ENCODE measurements at places on chromosomes 12 and 14.

- DNase-seq, result no peak
These were observed 23.0 kb downstream of the KLRK1 start for GRCh38 chr12:10366875-10367274.

- DNase-seq, result no peak
These were observed 76.9 kb upstream of the SRSF5 start for GRCh38 chr14:69690042-69690441.

DNA sequence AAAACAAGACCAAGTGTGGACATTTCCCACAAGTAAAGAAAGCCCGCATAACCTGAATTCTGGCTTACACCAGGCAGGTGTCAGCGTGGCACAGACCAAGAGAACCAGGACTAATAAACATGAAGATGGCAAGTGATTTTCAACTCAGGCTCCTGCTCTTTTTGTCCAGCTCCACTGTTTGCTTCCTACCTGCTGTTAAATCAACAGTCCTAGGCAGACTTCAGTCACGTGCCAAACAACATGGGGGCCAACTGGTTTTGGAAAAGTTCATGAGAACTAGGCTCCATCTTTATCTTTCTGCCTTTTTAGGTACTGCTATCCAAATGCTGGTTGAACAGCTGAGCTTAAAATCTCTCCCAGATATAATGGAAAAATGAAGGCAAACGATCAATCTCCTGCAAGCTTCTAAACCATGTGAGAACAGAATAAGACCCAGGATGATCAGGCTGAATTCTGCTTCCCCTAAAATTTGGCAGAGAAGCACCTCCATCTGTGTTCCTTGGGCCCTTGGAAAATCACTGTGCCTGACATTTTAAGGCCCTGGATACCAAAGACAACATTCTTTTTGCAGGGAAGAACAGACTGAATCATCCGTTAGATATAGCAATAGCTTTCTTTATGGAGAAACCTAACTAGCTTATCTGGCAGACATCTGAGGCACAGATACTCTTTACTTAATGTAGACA lies 215.6 kb upstream of the USP15 start:
- no peak for DNase-seq

DNA sequence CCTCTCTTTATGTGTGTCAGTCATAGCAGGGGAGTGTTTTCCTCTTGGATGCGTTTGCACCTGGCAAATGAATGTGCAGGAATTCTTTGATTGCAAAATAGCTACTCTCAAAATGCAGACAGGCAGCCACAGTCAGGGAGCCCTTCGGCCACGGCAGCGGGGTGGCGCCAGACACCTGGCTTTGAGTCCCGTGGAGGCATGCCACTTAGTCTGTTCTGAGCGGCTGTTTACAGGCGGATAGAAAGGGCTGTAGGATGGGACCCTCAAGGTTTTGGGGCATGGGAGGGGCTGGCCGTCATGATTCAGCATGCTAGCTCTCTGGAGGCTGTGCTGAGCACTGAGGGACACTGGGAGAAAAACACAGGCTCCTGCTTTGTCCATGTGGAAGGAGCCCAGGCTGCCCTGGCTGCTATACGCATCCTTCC lies 117.1 kb downstream of the SLC25A47 start:
- DNase-seq, result no peak

DNA sequence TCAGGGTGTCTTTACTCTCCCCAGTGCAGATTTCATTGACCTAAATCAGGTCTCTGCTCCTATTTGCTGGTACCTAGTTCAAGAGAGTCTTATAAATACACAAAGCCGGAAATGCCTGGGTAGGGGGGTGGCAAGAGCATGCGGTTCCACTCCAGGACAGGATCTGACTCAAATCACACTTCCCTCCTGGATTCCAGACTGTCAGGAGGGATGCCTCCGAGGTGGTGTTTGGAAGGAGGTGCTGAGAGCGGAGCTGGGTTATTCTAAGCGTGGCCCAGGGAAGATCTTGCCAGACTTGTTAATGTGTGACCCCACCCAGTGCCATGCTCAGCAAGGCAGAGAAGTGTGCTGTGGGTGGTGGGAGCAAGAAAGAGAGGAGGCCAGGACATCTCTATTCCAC lies 49.8 kb downstream of the B4GALNT3 start:
- no peak for DNase-seq

DNA sequence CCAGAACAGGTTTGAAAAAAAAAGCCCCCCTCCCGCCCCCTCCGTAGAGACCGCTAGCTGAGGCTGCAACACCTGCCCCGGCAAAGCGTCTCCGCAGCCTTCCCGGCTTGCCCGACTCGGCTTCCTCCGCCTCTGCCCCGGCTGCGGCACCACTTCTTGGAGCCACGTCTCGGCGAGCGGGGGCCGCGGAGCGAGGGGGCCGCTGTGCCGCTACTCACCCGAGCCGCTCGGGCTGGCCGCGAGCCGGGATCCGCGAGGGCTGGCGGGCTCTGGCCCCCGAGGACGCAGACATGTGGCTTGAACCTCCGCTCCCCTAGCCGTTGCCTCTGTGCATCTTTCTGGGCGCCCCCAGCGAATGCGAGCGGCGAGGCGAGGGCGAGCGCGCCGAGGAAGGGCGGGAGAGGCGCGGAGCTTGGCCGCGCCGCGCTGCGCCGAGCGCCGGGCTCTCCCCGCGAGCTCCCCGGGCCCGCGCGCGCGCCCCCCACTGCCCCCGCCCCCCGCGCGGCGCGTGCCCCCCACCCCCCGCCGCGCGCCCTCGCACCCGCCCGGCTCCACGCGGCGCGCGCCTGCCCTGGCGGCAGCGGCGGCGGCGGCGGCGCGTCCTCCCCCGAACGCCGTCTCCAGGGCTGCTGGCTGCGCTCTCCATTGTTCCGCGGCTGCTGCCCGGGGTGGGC lies 249.5 kb downstream of the APAF1 start:
- no peak for DNase-seq

DNA sequence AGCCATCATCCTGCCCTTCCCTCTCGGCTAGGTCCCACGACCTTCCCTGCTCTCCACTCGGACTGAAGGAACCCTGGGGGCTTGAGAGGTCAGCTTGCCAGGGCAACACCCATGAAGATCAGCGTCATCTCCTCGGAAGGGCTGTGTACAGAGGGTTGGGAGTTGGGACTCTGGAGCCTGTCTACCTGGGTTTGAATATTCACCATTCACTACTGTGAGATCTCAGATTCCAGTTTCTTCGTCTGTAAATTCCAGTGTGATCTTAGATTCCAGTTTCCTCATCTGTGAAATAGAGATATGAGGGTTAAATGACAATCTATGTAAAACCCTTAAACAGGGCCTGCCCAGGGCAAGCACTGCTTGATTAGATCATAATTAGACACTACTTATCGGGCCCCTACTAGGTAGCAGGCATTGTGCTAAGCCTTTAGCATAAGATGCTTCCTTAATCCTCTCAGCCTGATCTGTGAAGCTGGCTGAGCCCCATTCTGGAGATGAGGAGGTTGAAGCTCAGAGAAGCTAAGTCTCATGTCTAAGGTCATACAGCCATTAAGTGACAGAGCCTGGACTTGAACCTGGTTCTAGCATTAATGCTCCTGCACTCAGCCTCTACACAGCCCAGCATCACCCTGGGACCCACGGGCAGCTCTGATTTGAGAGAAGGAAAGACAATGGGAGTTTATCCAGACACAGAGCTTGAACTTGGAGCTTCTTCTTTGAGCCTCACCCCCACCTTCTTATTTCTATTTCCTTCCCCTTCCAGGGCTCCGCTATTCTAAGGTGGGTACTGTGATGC lies 612 bp upstream of the ZDHHC22 start:
- no peak for DNase-seq

GRCh38 chr14:95493503-95493902 lies 22.9 kb downstream of the SYNE3 start:
- DNase-seq, result no peak

GRCh38 chr12:115303723-115304309 lies 619.8 kb upstream of the TBX3 start:
- DNase-seq, result no peak

DNA sequence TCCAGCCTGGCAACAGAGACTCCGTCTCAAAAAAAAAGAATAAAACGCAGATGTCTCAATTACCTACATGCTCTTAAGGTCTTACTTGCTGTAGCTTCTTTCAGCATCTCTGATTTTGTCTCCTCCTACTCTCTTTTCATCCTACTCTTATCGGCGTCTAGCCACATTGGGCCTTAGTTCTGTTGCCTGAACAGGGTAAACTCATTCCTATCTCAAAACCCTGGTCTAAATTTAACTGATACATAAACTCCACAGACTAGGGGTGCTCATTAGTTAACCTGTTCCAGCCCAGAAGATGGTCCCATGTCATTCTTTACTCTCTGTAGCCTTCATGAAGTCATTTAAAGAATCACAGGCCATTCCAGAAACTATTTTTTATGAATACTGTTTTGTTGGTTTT lies 33.6 kb downstream of the EXD2 start:
- no peak for DNase-seq

- DNase-seq, result no peak
These were observed 5.8 kb downstream of the SLC22A17 start for GRCh38 chr14:23346693-23347405.

- DNase-seq, result no peak
These were observed 292.3 kb downstream of the RAD51B start for GRCh38 chr14:68111853-68112270.

- DNase-seq, result no peak
These were observed 56.0 kb upstream of the HECTD1 start for GRCh38 chr14:31263485-31264133.

DNA sequence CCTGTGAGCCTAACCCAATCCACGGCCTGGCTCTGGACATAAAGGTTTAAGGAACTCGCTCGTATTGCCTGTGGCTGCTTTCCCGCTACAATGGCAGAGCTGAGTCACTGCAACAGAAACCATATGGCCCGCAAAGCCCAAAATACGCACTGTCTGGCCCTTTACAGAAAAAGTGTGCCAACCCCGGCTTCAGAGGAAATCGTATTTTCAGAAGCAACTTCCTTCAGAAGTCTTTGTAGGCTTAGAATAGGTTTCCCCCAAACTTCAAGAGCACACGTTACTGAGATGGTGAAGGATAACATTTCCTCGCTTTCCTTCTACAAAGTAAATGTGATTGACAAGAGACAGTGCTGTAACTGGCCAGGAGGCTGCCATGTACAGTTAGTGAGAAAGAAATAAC lies 34.8 kb upstream of the TESC start:
- DNase-seq, result no peak

GRCh38 chr14:74547331-74547927 lies 53.9 kb downstream of the ISCA2 start:
- no peak for DNase-seq

GRCh38 chr12:91017511-91018263 lies 12.9 kb upstream of the EPYC start:
- no peak for DNase-seq

DNA sequence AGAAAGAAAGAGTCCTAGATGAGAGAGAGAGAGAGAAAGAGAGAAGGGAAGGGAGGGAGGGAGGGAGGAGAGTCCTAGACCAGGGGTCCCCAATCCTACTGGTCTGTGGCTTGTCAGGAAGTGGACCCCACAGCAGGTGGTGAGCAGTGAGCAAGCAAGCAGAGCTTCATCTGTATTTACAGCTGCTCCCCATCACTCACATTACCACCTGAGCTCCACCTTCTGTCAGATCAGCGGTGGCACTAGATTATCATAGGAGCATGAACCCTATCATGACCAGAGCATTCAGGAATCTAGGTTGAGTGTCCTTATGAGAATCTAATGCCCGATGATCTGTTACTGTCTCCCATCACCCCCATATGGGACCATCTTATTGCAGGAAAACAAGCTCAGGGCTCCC lies 39.2 kb upstream of the AMN1 start:
- DNase-seq, result no peak

GRCh38 chr12:27927347-27927746 lies 45.2 kb downstream of the PTHLH start:
- no peak for DNase-seq

- DNase-seq, result no peak
These were observed 745.7 kb downstream of the DIO2 start for GRCh38 chr14:79465651-79466050.

DNA sequence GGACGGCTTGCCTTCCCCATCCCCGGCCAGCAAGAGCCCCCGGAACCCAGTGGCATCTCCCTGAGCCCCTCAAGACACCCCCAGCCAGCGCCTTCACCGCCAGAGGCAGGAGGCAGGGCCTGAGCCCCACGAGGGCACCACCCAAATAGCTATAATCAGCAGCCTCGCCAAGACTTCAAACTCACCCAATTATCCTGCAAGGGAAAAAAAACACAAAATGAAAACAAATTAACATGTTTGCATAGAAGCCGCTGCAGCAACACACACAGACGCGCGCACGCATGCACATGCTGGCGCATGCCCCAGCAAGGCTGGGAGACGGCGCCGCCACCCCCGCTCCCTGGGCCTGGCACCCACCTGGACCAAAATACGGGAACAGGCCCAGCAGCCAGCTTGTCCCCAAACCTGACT lies 15.8 kb downstream of the FAM222A start:
- no peak for DNase-seq

DNA sequence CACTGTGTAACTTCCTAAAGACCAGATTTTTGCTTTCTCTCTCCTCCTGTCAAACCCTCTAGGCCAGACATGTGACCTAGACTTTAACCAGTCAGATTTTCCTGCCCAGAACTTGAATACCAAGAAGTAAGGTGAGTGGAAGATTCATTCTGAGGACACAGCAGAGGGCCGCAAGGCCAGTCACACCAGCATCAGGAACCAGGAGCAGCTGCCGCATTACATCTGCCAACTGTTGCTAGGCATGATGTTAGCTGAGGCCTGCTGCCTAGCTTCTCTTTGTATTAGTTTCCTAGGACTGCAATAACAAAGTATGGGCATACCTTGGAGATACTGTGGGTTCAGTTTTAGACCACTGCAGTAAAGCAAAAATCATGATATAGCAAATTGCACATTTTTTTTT lies 101.9 kb upstream of the BMP4 start:
- no peak for DNase-seq

- DNase-seq, result peak; percentile 45
These were observed 90.1 kb downstream of the RPAP3 start for GRCh38 chr12:47615711-47616110.

DNA sequence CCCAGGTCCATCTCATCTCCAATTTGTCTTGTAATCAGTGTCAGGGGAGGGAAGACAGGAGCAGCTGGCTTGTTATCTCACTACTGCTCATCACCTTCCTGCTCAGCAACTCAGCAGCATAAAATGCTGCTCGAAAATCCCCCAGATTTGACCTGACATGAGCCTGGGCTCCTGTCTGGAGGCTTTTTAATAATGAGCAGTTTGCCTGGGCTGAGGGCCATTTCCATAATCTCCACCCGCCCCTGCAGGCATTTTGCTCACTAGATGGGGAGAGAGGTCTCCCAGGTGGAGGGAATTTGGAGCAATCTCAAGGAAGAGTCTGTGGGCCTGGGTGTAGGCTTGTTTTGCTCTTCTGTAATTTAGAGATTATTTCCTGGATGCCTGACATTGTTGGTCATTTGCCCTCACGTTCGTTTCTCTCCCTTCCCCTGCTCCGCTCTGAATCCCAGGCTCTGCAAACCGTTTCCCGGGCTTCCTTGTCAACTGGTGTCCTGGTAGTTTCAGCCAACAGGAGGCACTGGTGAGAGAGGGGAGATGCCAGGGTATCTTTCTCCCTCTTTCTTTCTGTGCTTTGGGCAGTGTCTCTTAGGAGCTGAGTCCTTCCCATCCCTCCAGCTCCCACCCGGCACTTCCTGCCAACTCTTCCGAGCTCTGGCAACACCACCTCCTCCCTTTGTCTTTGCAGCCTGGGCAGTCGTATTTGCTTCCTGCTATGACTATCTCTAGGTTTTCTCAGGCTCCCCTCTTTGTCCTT lies 299.2 kb downstream of the GLT1D1 start:
- no peak for DNase-seq

All from CMK (cell line).